NAMALWA (cell line): ENCODE measurements at places on chromosomes 1 and 21.

- no peak for DNase-seq
Observed at GRCh38 chr21:41582298-41582840, 74.4 kb upstream of the TMPRSS2 start.

DNA sequence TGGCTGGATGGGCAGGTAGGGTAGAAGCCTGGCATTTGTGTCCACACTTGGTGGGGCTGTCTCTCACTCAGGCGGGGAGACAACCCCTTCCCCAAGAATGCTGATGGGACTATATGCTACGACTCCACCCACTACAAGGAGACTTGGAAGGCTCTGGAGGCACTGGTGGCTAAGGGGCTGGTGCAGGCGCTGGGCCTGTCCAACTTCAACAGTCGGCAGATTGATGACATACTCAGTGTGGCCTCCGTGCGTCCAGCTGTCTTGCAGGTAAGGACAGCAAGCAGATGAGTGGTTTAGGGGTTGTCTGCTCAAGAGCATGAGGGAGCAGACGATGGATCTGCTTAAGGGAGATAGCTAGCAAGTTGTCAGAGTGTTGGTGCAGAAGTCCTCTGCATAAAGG, 15.9 kb upstream of the NASP start:
- no peak for DNase-seq

DNA sequence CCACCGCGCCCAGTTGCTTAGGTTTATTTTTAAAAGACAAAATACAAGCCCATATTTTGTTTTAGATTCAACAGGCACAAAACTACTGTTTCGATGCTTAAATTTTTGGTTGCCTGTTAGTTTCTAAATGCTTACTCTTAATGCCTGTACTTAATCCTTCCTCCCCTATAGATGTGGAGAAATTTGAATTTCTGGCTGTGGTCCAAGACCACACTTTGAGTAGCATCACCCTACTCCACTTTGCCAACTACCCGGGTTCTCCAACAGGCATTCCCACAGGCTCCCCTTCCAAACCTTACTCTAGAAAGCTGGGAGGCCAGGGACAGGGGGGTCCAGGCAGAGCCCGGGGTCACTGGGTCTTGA, 20.0 kb downstream of the LACTBL1 start:
- no peak for DNase-seq

DNA sequence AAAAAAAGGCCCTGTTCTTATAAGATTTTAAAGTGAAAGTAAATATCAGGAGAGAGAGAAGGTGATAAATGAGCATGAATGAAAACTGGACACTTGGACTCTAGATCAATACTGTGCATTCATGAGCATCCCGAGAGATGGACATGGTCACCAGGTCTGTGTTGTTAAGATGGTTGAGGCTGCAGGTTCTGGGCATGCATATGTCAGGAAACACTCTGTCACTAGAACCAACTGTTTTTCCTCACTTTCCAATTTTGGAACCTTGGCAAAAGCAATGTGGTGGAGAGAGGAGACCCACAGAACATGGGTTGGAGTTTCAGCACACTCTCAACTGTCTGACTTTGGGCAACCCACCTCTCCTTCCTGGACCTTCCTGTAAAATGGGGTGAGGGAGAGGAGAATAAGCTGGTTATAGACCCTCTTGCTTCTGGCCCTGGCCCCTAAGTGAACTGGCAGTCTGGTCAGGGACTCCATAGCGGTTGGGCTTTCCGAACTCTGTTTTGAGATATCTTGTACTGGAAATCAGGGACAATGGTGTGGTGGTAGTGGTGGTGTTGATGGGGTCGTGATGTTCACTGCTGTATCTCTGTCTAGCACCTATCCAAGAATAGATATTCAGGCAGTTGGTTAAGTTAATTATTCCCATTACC, 4.2 kb downstream of the MAN1C1 start:
- DNase-seq: no peak

DNA sequence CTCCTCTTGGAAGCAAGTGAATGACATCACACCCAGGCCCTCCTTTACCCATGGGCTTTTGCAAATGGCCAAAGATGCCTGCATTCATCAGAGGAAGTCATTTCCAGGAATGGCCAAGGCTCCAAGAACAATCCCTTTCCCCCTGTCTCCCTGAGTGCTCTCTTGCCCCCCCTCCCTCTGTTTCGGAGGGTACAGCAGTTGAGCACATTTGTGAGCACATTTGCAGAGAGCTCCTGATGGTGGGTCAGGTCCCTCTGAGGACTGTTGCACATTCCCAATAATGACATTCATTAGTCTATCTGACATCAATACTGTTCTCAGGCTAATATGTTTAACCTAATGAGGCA, 113.4 kb downstream of the MATN1 start:
- DNase-seq: no peak

GRCh38 chr1:118143831-118144230, 41.2 kb downstream of the SPAG17 start:
- no peak for DNase-seq

- DNase-seq: no peak
Observed at GRCh38 chr1:54926970-54927369, 40.0 kb upstream of the DHCR24 start.

DNA sequence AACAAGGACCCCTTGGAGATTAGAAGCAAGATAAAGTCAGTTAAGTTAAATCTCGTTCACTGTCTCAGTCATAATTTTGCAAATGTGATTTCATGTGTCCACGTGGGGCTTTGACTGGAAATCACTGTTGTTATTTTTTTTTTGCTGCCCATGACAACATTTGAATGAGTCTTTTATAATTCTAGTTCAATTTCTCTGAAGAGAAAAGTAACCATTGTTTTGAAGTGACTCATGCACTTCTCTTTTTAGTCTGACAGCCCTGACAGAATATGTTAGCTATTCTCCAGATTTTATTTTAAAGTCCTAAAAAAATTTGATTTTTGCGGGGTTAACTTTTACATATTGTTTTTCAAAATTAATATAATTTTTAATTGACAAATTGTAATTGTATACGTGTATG, 30.7 kb upstream of the NLRP3 start:
- no peak for DNase-seq
